ENCODE measurements at places on chromosomes 12 and 14.
A peak's percentile ranks its signal among the peaks of the same experiment; 100 is the strongest.

- DNase-seq, result no peak
Measured at GRCh38 chr14:34711796-34712712, 2.3 kb downstream of the CFL2 start.

DNA sequence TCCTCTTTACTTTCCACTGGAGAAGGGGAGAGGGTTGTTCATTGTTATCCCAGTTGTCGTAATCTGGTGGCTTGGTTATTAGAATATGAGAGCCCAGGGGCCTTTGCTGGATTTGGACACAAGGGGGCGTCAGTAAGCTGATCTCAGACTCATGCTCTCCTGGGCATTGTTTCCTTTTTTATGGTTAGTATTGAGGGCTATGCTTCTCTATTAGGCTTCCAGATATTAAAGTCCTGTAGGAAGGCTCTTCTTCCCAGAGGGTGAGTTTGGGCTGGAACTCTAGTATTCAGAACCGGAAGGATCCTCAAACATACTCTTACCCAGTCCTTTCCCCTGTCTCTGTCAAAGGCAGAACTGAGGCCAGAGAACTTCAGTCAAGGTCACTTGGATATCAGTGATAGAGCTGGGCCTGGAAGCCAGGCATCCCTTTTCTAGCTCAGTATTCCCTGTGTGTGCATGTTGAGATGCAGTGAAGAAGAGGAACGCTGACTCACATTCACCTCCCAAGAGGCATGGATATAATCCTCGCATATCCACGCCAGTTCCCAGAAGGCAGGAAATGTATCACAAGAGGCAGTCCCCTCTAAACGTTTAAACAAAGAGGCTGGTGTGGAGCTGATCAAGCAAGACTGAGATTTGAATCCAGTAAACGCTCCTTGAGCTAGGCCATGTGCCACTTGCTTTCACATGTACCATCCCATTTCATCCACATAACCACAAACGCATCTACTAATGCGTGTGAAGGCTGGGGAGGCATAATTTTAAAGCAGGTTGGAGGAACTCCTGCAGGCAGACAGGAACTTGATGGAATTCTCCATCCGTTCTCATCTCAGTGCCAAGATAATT lies 41.6 kb downstream of the UBE3B start:
- peak; percentile 24 for DNase-seq

DNA sequence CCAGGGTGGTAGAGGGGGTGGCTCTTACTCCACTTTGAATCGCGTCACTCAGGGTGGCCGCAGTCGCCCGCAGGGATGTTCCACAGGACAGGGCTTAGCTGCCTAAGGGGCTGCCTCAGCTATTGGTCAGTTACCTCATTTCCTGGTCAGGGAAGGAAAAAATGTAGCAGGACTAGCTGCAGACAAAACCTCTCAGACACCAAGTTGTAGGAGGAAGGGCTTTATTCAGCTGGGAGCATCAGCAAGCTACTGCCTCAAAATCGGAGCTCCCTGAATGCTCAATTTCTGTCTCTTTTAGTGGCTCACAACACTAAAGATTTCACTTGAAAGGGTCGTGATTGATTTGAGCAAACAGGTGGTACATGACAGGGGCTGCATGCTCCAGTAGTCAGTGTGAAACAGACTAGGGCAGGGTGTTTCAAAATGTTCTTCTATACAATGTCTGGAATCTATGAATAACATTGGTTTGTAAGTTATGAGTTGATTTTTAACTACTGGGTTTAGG lies 6.4 kb upstream of the CLEC6A start:
- DNase-seq, result no peak

DNA sequence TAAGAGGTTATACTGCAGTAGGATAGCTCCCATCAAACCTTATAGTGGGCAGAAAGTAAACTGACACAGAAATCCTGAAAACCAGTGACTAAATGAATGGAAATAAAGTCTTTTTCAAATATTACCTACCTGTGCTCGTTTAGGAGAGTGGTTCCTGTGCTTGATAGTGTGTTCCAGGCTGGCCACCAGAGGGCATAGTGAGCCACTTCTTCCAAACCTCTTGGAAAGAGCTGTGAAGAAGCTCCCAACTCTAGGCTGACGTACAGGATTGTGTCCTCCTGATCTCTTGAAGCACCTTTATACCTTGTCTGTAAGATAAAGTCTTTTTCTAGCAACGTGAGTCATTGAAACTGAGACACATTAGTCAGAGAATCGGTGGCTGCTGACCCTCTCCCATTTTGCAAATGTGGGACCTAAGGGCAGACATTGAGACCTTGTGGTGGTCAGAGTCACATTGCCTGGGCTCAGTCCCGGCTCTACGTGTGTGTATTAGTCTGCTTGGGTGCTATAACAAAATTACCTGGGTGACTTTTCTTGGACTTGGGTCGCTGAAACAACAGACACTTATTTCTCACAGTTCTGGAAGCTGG lies 17.6 kb downstream of the TDP1 start:
- DNase-seq, result no peak

DNA sequence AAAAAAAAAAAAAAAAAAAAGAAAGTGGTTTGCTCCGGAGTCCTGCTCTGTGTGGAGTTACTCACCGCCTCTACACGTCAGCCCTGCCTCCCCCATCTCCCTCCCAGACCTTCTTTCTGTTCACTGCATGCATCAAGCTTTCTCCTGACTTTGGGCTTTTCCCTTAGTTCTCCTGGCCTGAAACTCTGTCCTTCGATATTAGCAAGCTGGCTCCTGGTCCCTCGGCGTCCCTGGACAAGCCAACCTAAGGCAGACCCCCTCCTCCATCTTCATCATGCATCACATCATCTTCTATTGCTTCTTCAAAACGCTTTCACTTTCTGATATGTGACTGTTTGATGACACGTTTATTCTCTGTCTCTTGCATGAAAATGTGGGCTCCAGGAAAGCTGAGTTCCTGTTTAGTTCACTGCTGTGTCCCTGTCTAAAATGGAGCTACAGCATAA lies 40.6 kb downstream of the SLC15A4 start:
- DNase-seq, result no peak

- no peak for DNase-seq
Measured at GRCh38 chr14:96832351-96832750, 35.2 kb downstream of the VRK1 start.

DNA sequence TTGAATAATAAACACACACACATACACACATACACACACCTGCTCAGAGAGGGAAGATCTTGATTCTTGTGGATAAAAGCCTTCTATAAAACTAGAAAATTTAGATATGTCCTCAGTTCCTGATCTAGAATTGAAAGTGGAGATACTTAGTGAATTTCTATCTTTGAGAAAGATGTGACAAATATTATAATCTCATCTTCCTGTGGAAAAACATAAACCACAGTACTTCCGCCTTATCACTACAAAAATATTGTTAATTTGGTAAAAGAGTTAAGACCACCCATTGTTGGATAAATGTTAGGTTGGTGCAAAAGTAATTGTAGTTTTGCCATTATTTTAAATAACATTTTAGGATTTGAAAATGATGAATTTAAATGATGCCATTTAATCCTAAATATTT lies at the start of gene KLRK1:
KLRK1 (minus strand) TSS at position 138 of the 400 bp plus-strand sequence. CDS start 1,231 bp downstream, outside the sequence.
- no peak for DNase-seq

GRCh38 chr14:91879196-91879595 lies 11.9 kb upstream of the TC2N start:
- DNase-seq, result no peak

- DNase-seq, result no peak
Measured at GRCh38 chr14:99520571-99521081, 39.4 kb downstream of the CCNK start.

DNA sequence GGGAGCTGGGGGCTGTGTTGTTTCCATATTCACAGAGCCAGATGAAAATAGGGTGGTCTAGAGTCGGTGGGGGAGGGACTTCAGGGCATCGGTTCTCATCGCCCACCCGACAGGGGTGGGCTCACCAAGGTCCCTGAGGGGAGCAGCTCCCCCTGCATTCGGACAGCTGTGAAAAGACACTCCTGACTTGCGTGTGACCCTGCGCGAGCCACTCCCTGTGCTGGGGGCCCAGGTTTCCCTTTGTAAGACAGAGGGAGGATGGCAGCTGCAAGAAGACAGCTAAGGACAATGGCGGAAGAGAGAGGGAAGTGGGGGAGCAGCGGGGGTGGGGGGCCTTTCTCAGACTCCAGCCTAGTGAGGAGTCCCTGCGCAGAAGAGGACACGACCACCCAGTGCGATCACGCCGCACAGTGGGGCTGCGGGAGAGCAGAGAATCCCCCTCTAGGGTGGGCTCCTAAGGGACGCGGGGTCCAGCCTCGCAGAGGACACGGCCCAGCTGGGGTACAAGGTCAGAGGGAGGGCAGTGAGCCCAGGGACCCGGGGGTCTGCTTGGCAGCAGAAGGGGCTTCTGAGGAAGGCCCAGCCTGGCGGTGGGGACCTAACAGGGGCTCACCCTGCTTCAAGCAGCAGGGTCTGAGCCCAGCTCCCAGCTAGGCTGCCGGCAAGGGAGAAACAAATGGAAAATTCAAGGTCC lies 326.9 kb upstream of the DIO3 start:
- DNase-seq, result no peak

GRCh38 chr14:56119201-56119981 lies 1.2 kb downstream of the PELI2 start:
- DNase-seq, result peak; percentile 18

GRCh38 chr14:85620947-85621346 lies 91.0 kb downstream of the FLRT2 start:
- no peak for DNase-seq

- no peak for DNase-seq
Measured at GRCh38 chr14:58238252-58239243, 6.1 kb upstream of the PSMA3 start.

GRCh38 chr12:74790931-74791330 lies 253.3 kb downstream of the ATXN7L3B start:
- DNase-seq, result no peak

GRCh38 chr12:93434256-93434865 lies 7.4 kb downstream of the UBE2N start:
- DNase-seq, result no peak

DNA sequence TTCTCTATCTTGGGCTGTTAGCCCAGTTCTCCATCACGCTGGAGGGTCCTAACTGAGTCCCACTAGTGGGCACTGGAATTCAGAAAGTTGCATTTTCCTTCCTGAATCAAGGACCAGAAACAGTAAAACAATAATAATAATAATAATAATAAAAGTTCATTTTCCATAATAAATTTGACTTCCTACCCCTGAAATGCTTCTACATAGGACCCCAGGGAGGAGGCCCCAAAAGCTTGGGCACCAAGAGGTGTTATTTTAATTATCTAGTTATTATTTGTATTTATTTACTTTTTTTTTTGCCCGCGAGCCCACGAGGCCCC lies 12.4 kb downstream of the SCNN1A start:
- DNase-seq, result no peak

GRCh38 chr14:32509632-32510187 lies 180.6 kb downstream of the AKAP6 start:
- DNase-seq, result no peak
